ENCODE measurements at places on chromosomes 6 and 20.

GRCh38 chr6:122722746-122723145 is 56.8 kb upstream of the FABP7 start:
- no peak for DNase-seq

DNA sequence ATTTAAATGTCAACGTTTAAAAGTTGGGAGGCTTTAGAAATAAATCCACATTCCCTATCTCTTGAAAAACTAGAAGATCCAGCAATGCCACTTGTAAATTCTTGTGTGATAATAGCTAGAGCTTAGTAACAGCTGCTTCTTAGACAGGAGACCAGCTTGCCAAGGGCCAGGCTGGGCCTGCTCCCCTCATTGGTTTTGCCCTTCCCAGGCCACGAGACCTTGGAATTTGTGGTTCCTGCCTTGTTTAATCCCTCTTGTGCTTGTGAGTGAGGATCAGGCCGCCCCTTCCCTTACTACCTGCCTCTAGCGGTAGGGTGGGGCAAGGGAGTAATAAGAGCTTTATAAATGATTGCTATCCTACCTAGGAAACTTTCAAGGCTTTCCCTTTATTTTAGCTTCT is 363.5 kb downstream of the SYNE1 start:
- no peak for DNase-seq

DNA sequence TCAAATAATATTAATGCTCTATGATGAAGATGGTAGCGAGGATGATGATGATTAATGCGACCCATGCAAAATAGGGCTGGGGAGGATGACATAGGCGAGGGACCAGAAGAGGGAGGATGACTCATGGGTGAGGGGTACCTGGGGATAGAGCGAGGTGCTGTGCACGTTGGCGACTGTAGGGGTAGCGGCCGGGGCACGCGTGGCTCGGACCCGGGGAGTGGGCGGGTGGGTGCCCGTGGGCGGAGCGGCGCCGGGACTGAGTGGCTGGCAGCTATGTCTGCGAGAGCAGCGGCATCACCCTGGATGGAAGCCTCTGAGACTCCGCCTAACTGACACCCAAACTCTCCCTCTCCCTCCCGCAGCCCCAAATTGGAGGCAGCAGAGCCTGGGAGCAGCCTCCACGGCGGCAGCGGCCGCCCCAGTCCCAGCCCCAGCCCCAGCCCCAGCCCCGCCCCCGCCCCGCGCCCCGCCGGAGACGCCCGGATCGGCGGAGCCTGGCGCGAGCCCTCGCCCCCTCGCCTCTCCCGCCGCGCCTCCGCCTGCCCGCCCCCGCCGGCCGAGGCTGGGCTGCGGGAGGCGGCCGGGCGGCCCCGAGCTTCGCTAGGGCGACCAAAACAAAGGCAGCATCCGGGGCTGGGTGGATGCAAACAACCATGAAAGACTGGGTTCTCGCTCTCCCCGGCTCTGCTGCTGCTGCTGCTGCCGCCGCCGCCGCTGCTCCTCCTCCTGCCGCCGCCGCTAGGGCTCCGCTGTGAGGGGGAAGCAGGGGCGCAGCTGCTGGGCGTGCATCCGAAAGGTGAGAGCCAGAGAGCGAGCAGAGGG is at the start of gene RIMS1:
RIMS1 (plus strand) TSS at position 367 of the 822 bp plus-strand sequence. CDS start 474 bp downstream, outside the sequence.
- no peak for DNase-seq

DNA sequence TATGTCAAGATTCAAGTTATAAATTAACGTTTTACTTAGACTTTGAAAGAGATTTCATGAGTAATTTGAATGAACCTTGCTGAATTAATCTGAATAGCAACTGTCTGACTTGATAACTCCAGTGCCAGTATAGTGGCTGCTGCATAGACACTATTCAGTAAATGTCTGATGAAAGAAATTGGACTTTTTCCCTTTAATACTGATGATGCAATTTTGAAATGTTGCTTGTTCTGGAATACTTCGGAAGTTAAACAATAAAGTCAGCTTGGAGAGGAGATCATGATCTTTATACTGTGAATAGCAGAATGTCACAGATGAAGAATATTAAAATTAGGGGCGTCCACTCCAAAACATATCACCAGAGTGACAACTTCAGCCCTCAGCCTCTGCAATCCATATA is 3.6 kb upstream of the PGBD1 start:
- no peak for DNase-seq

- DNase-seq = peak; percentile 8
Observed at GRCh38 chr20:52410731-52411234, 219.2 kb upstream of the ZFP64 start.
